ENCODE measurements at places on chromosomes 1 and 21.

GRCh38 chr21:37427221-37427620 is 60.6 kb downstream of the DYRK1A start:
- no peak for DNase-seq

- no peak for DNase-seq
Measured at GRCh38 chr1:177346790-177347359, 176.1 kb downstream of the BRINP2 start.

GRCh38 chr1:162549001-162549400 is 12.5 kb upstream of the UAP1 start:
- DNase-seq = no peak

DNA sequence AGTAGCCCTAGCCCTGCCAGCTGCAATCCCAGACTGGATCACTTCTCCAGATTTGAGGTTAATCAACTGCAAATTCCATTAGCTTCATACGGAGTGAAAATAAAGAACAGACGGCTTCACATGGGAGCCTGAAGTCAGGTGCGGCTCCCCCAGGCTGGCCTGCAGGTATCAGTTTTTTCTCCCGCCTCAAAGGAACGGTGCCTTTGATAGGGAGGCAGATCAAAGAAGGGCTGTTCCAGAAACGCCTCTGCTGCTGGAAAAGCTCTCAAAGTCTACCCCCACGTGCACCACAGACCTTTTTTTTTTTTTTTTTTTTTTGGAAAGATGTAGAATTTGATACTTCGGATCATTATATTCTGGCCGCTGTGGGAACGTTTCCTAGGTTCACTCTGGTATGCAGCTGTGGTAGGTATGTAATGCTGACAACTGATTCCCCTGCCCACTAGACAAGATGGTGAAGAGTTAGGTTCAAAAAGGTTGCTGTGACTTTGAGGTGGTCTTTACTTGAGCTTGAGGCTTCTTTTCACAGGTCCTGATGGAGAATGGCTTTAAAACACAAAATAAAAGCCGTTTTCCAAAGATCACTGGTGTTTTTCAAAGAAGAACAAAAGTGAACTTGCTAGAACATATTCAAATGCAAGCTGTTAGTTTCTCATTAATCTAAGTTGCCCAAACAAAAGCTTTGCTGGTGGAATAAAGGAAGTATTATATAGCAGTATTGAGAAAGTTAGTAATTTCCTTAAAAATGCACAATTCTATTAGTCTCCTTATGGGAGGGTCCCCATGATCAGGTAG is 189.0 kb upstream of the NFIA start:
- no peak for DNase-seq

GRCh38 chr1:193703121-193703520 is 516.7 kb upstream of the B3GALT2 start:
- no peak for DNase-seq

GRCh38 chr1:13829152-13829769 is 129.3 kb downstream of the PRDM2 start:
- DNase-seq = no peak

- no peak for DNase-seq
Measured at GRCh38 chr21:25467896-25468295, 139.4 kb downstream of the MRPL39 start.
